Liver (tissue), 10 donors: ENCODE measurements at places on chromosomes 2 and 18.

GRCh38 chr2:26971911-26972786, 1.7 kb downstream of the MAPRE3 start:
- no peak for DNase-seq

- no peak for DNase-seq
These were observed 183.0 kb downstream of the AFF3 start for GRCh38 chr2:99959261-99960014.

- DNase-seq: no peak
These were observed 4.0 kb downstream of the PKP4 start for GRCh38 chr2:158460632-158461297.

GRCh38 chr2:175834477-175834876, 167.6 kb downstream of the LNPK start:
- no peak for DNase-seq

GRCh38 chr2:1744151-1744445, 217 bp downstream of the PXDN start:
- DNase-seq: no peak

GRCh38 chr2:100747551-100747950, 72.4 kb upstream of the NPAS2 start:
- DNase-seq: no peak

DNA sequence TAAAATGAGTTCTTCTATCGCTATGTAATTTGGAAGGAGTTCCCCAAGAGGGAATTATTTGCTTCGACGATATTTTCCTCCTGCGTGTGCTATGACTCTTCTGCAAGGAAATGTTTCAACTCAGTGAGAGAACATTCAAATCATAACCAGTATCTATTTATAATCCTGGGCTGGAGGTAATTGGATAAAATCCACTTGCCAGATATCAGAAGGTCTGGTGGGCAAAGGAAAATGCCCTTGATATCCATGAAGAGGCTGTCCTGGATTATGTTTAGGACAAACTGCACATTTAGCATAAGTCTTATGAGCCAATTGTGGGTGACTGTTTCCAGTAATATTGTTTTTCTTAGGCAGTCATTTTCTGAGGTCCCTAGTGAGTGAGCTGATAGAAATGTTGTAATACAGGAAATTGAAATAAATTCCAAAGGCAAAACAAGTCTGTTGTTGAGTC, 17.7 kb downstream of the RPIA start:
- no peak for DNase-seq

GRCh38 chr2:111983478-111984212, 71.4 kb upstream of the TMEM87B start:
- no peak for DNase-seq

- no peak for DNase-seq
These were observed 47.8 kb upstream of the NT5C1B start for GRCh38 chr2:18637196-18637595.
